ENCODE measurements at places on chromosomes 11 and 22.

DNA sequence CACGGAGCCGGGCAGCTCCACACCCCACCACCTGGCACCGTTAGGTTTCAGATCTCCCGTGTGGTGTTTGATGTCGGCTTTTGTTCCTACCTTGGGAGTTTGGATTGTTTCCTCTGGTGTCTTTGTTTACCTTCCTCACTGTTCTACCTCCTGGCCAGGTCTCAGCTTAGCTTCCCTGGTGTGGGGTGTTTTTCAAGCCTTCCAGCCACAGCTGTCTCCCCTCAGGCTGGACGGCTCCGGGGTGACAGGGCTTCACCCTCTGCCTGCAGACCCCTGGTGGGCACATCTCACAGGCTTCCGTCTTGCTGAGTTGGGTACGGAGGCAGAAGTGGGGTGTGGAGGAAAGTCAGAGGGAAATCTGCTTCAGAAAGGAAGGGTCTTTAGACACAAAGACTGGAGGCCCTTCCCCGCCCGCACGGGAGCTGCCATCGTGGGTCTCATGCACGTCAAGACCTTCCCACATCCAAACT is 59.6 kb upstream of the EMID1 start:
- DNase-seq: no peak

DNA sequence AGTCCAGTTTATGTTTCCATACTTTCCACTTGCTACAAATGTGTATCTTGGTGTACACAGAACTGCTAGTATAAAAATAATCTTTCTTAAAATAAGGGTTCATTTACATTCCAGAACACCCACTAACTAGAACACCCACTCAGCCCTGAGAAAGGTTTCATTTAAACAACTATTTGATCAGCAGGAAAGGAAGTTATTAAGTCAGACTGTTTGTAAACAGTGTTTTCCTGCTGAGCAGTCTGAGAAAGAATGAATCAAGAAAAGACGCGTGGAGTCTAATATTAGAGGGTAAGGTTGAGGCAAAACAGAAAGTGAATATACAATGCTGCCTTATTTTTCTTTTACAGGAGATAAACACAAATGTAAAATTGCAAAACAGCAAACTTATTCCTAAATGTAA is 32.7 kb downstream of the NARS2 start:
- no peak for DNase-seq

- DNase-seq: no peak
These were observed 2.5 kb downstream of the CDC42EP2 start for GRCh38 chr11:65317025-65317786.

DNA sequence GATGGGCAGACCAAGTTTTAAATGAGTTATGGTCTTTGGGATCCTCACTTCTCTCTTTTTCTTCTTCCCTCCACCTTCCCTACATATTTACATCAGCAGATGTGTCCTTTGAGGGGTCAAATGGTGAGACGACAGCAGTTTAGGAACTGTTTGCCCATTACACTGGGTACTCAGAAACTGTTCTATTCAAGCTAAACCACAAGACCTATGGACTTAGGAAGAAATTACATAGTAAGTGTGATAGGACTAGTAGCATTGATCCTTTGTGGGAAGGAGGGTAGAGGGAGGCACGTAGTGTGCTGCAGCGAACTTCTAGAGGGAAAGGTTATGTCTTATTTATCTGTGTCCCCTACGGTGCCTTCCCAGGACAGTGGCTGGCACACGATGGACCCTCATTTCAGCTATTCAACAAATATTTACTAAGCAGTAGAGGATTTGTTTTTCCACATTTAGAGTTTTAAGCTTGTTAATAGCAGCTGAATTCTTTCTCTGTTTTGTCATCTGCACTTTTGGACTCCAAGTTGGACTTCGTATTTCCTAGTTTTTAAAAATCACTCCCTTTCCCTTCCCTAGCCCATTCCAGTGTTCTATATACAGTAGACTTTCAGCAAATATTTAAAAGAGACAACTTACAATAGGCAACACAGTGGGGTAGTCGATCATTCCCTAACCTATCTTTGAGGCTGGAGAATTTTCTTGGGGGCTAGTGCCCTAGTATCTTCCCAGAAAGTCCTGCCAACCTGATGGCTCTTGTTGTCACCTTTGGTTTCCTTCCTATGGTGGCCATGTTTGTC is 13.9 kb downstream of the FZD4 start:
- DNase-seq: no peak

DNA sequence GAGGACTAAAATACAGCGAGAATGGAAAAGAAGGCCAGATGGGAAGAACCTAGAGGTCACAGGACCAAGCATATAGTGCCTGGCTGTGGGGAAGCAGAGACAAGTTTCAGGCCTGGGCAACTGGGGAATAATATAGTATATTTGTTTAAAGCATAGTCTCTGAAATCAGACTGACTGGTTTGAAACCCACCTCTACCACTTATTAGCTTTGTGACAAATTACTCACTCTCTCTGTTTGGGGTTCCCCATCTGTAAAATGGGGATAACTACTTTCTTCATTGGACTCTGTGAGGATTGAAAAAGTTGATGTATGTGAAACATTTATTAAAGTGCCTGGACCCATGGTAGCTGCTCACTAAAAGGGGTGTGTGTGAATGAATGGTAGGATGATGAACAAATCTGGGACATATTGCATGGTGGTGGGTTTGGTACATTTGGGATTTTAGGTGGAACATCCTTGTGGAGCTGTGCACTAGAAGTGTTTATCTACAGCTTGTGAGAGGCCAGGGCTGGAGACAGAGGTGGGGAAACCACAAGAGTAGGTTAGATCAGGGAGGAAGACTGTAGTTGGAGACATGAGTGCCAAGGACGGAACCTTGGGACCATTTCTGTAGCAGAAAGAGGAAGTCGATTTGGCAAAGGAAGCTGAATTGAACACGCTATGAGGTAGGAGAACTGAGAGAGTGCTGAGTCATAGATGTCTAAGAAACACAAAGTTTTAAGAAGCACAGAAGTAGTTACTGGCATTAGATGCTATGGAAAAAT is 52.6 kb downstream of the SWAP70 start:
- DNase-seq: no peak

DNA sequence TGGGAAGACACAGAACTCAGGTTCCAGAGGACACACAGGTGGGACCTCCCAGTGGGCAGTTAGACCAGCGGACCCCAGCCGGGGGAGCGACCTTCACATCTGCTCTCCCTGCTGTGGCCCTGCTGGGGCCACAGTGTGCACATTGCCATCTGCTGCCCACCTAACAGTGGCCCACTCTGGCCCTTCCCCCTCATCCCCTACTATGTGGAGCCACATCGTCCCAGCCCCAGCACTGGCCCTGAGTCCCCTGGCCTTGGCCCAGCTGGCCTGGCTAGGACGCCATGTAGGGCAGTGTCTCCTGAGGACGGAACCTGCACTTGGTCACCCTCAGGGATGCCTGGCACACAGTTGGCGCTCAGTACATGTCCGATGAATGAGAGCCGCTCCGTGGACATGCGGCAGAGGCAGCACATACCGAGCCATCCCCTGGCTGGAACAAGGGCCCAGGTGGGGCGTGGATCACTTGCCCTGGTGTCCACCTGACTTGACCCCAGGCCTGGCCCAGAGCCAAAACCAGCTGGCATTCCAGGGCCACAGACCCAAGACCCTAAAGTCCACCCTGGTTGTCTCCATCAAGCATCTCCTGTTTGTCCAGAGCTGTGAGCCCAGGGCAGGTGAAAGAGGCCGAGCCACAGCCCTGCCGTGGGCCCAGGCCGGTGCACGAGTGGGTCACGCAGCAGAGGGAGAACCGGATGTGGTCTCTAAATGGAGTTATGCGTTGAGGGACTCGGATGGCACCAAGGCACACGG is 93.1 kb upstream of the FGF3 start:
- no peak for DNase-seq

Data from ACHN (cell line).